Activated T-helper 1 cell treated with anti-CD3 and anti-CD28 coated beads, Interleukin-2, amount 50 U/mL, for 16 hours (primary cell): ENCODE measurements at places on chromosomes 2 and 18.

GRCh38 chr2:174870787-174871186, 106.5 kb upstream of the CHRNA1 start:
- no peak for DNase-seq

- DNase-seq, result no peak
Measured at GRCh38 chr2:136310005-136310495, 192.1 kb upstream of the CXCR4 start.

DNA sequence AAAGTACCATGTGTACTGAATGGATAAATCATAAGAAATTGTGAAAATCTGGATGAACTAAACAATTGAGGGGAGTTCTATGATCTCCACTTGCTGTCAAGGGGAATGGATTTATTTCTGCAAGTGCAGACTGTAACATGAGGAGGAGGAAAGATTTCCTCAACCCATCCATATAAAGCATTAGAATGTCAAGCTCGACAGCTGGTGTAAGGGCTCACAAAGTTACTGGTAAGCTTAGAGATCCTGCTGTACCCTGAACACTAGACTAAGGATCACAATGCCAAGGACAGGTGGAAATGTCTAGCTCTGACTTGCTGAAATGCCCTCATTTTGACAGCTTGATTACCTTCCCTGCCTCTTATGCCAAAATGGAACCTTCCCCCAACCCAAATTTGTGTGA, 125.3 kb downstream of the TCF4 start:
- no peak for DNase-seq

DNA sequence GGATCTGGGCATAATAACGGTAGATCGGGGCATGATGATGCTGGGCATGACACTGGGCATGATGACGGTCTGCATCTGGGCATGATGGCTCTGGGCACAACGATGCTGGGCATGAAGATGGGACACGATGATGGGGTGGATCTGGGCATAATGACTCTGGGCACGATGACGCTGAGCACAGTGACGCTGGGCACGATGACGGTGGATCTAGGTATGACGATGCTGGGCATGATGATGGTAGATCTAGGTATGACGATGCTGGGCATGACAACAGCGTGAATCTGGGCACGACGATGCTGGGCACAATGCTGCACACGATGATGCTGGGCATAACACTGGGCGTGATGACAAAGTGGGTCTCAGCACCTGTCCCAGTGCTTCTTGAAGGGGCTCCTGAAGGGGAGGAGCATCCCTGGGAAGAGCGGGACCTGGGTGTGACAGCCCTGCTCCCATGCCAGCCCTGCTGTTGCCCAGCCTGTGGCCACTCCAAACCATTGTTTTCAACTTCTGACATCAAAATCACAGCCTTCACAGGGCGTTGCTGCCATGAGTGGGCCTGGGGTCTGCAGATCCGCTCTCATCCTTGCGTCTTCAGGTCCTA, 30.4 kb upstream of the ALLC start:
- no peak for DNase-seq

GRCh38 chr2:172285010-172285621, 142.3 kb upstream of the ITGA6 start:
- no peak for DNase-seq

GRCh38 chr2:150028322-150028721, 440.7 kb upstream of the MMADHC start:
- DNase-seq, result no peak

DNA sequence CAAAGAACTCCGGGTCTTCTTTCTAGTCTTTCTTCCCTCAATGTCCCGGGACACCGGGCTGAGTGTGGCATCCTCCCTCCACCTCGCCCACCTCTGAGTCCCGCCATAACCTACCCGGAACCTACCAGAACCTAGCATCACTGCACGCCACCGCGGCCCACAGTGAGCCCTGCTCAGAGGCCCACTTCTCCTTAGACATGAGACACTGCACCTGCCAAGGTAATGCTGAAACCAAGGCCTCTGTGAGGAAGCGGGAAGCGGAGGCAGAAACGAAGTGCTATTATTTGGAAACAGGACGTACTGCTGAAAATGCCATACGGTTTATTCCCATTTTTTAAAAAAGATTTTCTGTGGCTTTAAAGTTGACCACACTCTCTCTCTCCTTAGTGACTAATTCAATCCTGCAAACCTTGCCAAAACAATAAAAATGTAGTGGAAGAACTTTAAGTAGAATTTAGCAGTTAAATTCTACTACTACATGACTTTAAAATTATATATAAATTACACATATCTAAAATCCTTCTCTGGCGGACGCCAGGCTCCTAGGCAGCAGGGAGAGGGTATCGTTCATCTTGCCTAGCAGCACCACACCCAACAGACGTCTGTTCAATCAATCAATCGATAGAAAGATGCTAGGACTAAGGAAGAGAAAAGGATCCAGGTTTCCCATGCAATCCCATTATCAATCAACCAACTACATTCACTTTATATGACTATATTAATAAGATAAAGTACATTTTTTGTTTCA, 82.0 kb downstream of the ZNF516 start:
- DNase-seq, result no peak

DNA sequence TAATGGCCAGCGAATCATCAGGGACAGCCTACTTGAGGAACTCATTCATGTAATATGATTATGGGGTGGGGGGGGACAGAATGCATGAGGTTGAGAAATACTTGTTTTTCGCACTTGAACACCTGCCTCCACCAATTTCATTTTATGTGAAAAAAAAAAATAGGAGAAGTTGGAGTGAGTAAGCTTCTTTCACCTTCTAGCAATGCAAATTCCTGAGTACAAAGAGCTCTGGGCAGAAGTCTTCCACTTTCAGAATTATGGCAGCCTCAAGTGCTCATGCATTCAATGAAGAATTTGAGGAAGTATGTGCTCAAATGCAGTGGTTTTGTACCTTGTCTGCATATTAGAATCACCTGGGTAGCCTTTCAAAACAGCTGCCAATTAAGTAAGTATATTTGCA, 40.1 kb upstream of the GPD2 start:
- no peak for DNase-seq

DNA sequence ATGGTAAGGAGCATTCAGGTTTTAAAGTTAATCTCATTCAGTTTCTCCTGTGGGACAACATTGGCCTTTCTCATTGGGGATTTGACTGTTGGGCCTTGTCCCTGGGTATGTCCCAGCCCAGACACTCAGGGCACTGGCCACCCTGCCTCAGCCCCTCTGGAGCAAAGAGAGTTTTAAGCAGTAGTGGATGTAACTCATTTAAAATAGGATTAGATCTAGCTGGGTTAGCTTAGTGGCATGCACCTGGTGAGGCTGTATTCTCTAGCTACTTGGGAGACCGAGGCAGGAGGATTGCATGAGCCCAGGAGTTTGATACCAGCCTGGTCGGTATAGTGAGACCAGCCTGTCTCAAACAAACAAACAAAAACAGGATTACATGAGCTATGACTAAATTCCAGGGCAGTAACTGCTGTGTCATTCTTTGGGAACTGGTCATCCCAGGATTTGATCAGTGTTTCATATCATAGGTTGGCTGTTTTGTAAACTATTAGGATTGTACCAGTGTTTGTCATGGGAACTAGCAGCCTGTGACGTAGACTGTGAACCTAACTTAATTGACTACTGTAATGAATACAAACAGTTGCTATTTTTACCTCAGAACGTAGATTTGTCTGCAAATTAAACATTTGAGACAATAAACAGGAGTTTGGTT, 12.5 kb downstream of the INPP4A start:
- DNase-seq, result no peak

- no peak for DNase-seq
Measured at GRCh38 chr2:190404487-190404886, 3.7 kb upstream of the MFSD6 start.

DNA sequence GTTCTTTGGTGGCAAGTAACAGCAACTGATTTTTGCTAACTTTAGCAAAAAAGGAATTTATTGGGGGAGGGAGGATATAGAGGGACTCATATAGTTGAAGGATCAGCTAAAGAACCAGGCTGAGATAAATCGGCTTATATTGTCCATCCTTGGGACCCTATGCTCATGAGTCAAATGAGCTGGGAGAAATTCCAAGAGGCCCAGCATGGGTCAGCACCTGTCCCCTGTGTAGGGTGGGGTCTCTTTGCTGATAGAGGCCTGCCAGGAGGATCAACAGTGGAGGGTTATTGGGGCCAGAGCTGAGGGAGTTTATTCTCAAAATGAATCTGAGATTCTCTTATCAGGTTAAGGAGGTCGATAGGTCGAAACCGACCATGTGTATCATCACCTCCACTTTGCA, 97.2 kb downstream of the VAPA start:
- no peak for DNase-seq

- no peak for DNase-seq
Measured at GRCh38 chr2:28755421-28755820, 3.8 kb downstream of the PPP1CB start.

DNA sequence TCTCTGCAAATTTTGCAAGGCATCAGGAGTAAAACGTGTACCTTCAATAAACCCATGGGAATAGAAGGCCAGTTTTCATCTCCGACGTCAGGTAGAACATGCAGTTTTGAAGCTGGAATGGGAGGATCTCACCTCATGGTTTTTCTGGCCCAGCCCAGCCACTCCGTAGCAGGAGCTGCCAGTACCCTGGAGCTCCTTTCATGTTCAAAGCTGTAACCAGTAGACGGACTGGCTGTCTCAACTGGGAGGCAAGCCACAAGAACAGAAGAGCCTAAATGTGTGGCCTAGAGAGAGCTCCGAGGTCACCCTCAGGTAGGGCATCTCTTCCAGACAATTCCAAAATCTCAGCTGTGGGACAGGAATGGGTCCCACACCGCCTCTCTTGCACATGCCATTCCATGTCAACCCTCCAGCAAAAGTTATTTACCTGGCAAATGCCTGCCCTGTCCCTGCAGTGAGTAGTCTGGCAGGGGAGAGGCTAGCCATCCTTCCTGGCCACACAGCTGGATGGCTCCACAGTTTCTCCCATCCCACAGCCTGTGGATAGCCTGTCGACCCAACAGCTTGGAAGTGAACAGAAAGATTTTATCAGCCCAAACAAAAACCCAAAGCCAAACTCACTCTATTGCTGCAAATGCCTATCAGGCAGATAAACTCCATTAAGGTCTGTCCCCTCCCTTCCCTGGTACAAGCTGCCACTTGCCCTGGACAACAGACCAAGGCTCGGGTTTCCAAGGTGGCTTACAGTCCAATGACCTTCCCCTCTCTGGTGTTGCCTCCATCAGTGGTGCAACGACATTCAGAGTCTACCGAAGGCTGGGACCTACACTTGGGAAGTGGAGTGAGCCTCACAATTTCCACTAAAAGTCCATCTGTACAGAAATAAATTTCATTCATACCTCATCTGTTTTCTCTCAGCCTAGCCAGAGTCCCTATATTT, 27.8 kb downstream of the CRACDL start:
- DNase-seq, result no peak

GRCh38 chr2:196314157-196314556, 142.8 kb upstream of the STK17B start:
- no peak for DNase-seq

DNA sequence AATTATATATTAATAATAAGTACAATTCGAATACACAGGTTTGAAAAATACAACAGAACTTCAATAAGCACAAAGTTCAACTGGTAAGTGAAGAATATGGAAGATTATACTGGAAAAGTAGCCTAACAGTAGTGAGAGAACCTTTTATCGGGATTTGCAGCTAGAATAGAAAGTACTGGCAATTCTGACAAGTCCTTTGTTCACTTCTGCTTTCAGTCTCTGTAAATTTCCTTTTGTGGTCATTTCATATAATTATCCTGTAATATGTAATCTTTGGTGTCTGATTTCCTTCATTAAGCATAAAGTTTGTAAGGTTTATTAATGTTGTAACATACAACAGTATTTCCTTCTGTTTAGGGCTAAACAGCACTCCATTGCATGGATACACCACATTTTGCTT, 67.2 kb downstream of the CUL3 start:
- DNase-seq, result no peak
